ENCODE measurements at places on chromosomes 3 and 15.

GRCh38 chr3:151227266-151227806 lies 24.3 kb upstream of the GPR171 start:
- DNase-seq: no peak

GRCh38 chr3:61570813-61571212 lies 9.4 kb downstream of the PTPRG start:
- DNase-seq: no peak

DNA sequence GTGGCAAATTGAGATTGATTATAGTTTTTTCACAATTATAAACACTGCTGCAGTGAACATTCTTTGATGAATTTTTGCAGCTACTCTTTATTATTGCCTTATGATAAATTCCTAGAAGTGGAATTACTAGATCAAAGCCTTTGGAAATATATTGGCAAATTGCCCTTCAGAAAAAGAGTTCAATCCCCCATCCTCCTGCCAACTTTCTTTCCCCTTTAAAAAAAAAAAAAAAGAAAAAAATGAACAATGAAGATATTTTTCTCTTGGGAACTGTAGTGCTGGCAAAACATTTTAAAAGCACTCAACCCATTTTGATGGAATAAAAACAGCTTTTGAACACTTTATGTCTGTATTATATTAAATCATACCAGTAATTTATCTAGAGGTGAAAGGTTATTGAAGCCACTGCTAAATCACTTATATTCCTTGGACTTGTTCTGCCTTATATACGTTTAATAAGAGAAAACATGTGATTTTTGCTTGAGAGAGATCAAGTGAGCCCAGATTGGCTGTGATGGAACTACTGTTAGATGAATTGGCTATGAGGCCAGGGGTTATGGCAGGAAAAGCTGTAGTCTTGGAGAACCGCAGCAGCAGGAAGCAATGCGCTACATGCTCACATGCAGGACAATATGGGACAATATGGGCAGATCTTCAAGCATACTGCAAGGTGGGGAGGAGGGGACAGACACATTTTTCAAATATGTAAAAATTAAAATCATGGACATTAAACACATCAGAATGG lies 212.8 kb upstream of the C2CD4B start:
- no peak for DNase-seq

DNA sequence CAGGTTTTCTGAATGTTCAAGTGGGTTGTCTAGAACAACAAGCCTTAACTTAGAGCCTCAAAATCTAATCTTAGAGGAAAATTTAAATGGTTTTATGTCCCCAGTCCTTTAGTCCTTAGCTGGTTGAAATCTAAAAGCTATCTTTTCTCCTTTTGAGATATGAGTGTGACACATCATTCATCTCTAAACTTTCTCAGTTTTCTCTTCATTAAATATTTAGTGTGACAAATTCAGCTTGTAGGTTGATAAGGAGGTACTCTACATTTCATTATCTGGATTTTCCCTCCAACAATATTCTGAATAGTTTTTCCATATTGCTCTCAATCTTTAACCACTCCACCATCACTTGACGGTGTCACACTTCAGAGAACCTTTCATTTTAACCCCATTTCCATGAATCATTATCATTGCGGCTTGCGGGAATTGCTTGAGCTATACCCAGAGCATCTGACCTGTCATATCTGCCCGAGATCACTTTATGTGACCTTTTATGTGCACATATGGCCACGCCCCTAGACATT lies 16.1 kb upstream of the ATP8B4 start:
- no peak for DNase-seq

- DNase-seq: no peak
These were observed 552.9 kb downstream of the MECOM start for GRCh38 chr3:169110633-169111032.

DNA sequence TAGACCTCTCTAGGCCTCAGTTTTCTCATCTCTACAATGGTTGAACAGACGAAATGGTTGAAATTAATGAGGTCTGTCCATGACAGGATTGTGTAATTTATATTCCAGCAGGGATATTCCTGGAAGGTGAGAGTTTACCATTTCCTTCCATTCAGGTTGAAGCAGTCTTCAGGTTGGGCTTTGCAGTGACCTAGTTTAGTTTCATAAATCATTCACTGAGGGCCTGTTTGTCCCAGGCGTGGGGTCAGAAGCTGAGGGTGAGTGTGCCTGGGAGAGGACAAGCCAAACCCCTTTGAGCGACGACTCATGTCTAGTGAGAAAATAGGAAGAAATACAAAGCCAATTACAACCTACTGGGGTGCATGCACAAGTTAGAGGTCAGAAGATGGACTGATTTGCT lies 57.2 kb upstream of the CACNA2D3 start:
- no peak for DNase-seq

GRCh38 chr3:82157952-82158351 lies 396.5 kb upstream of the GBE1 start:
- no peak for DNase-seq

GRCh38 chr15:66894363-66894762 lies 171.0 kb upstream of the SMAD3 start:
- no peak for DNase-seq

GRCh38 chr15:70513819-70514218 lies 249.5 kb downstream of the UACA start:
- DNase-seq: no peak

DNA sequence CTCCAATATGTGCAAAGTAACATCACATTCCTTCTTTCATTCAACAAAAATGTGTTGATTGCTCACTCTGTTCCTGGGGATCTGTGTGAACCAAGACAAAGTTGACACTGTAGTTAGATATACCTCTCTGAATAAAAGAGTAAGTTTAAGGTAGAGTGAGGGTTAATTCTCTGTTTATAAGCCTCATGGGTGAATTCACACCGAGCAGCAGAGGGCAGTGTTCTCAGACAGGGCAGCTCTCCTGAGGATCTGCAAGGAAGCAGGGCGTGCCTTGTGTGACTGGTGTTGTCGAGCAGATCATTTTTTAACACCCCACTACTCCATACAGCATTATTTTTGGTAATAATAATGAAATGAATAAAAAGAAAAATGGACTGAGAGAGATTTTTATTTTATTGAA lies 34.4 kb downstream of the PAQR9 start:
- peak; percentile 20 for DNase-seq

- no peak for DNase-seq
These were observed 2.2 kb downstream of the P2RY14 start for GRCh38 chr3:151276038-151276686.

- DNase-seq: no peak
These were observed 68.6 kb upstream of the ITGA11 start for GRCh38 chr15:68500363-68501258.

DNA sequence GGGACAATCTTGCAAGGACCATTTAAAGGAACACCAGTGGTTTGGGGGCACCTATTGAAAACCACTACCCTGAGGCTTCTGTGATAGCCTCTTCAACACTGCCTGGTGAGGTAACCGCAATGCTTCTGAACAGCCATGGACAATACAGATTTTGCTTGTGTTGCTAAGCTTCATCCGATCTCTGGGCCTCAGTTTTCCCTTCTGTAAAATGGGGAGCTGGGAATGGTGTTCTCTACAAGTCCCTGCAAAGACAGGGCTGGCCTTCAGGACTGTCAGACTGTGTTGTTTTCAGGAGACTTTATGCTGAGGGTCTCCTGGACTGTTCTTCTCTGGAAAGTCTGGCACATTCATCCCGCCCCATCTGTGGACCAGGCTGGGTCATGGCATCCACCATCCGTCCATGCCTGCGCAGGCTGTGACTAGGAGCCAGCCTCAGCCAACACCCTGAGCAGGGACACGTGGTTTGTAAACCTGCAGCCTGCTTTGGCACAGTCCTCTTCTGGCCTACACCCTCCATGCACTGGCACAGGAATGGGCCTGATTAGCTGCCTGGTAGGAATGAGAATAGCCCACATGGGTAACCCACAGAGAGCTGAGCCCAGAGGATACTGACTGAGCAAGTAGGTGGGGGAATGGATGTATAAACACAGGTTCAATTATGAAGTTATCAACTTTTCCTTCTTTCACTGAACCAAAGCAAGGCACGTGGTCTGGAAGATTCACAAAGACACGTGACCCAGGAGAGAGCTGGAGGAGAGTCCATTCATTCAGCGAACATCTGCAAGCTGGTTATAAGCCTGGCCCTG lies 55.3 kb downstream of the ROPN1B start:
- DNase-seq: no peak

- DNase-seq: no peak
These were observed 4.6 kb downstream of the PLIN1 start for GRCh38 chr15:89674526-89674925.

GRCh38 chr15:88628018-88628654 lies 7.0 kb downstream of the AEN start:
- DNase-seq: no peak

DNA sequence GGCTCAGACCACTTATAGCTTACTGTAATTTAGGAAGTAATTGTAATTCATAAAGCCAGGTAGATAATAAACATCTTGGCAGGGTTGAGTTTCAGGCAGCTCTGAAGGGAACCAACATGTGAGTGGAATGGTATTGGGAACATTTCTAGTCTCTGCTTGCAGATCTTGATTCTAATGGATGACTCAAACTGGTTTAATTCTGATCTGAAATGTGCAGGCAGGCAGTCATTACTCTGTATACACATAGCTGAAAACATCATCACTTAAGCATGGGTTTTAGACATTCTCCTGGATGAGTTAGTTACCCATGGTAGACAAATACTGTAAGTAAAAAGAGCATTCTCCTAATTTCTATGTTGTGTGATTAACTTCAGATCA lies 317.0 kb upstream of the TPRG1 start:
- no peak for DNase-seq

- no peak for DNase-seq
These were observed 396.2 kb upstream of the NAALADL2 start for GRCh38 chr3:174462916-174463315.

GRCh38 chr3:122094693-122095092 lies 39.5 kb downstream of the CD86 start:
- no peak for DNase-seq

- DNase-seq: no peak
These were observed 26.8 kb upstream of the RPL29 start for GRCh38 chr3:52022323-52023100.

- DNase-seq: no peak
These were observed at the start of gene MAGEL2 for GRCh38 chr15:23647421-23648370. Gene MAGEL2, minus strand, starts transcription at chr15:23647867. Its CDS starts 125 bp downstream, at chr15:23647742.

- DNase-seq: no peak
These were observed 11.9 kb downstream of the TSC22D2 start for GRCh38 chr3:150419959-150420358.

GRCh38 chr3:15116032-15116669 lies 17.2 kb upstream of the RBSN start:
- no peak for DNase-seq

GRCh38 chr3:40572588-40572987 lies 47.8 kb downstream of the ZNF621 start:
- DNase-seq: no peak

GRCh38 chr3:112904786-112905185 lies 58.1 kb upstream of the CD200R1L start:
- DNase-seq: peak; percentile 20

GRCh38 chr3:43587303-43587702 lies 34.5 kb downstream of the ANO10 start:
- DNase-seq: no peak

GRCh38 chr3:112908252-112908651 lies 61.6 kb upstream of the CD200R1L start:
- DNase-seq: peak; percentile 64

DNA sequence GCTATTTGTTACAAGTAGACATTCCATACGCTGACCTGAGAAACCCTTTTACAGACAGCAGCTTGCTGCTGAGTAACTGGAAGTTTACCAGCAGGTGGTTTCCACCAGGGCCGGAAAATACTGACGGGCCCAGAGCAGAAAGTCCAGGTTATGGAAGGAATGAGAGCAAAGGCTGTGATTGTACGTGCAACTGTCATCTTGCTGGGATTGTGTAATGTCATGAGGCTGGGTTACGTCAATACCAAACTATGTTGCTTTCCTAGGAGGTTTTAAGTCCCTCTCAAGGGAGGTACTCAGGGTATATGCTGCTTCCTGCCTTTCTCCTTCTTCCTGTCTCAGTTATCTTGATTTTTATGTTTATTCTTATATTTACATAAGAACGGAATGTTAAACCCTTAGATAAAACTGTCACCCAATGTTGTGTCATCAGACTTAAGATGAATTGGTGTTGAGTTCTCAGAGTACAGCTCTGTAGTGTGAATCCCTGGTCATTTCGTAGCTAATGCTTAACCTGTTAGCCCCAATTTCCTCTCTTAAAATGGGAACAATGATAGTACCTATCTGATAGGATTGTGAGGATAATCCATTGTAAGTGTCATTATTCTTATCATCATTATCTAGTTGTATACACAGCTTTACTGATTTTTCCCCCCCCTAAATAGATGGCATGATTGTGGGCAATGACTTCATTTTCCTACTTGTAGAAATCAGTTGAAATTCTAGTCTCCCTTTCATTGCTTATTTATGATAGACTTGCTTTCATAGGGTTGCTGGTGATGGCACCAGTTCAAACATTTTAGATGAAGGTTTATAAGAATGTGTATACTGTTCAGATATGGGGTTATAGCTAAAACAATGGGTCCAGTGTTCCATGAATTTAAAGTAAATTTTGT lies 101.4 kb downstream of the FNDC3B start:
- no peak for DNase-seq

- no peak for DNase-seq
These were observed 2.3 kb downstream of the ITPKA start for GRCh38 chr15:41495736-41496599.

DNA sequence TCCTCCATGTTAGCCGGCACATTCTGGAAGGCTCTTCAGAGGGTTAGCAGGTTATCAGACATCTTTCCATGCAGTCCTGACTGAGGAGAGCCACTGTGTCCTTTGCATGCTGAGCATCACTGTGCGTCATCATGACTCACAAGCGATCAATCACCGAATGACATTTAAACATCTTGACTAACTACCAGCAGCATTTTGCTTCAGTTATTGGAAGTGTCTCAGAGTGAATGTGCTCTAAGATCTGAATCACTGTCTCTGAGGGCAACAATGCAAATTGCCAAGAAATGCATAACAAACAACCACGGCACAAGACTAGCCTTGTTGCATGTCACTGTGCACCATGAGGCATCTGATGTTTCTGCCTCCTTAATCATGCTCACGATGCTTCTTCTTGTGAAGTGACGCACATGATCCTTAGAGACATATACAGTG lies 18.3 kb upstream of the ATP8B4 start:
- no peak for DNase-seq

- DNase-seq: no peak
These were observed 156.3 kb downstream of the MTHFS start for GRCh38 chr15:79740561-79740960.

GRCh38 chr15:87733977-87734376 lies 522.6 kb downstream of the NTRK3 start:
- DNase-seq: no peak

GRCh38 chr3:44952689-44953088 lies 23.3 kb downstream of the ZDHHC3 start:
- DNase-seq: no peak

- DNase-seq: no peak
These were observed 2.8 kb downstream of the CAV3 start for GRCh38 chr3:8736436-8736835.

DNA sequence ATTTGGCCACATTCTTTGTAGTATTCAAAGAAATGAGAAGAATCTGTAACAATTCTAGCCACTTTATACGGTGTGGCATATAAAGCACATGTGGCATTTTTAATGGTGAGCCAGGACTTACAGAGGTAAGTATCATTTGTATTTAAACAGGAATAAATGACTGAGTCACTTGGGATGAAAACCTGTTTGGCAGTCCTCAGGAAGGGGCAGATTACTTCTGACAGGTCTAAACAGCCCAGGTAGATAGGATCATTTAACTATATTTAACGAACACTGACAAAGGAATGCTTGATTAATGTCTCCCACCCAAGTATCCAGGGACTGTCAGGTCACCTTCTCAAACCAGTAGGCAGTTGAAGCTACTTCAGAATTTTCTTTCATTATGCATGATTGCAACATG lies 241.5 kb upstream of the SATB1 start:
- no peak for DNase-seq

- DNase-seq: no peak
These were observed 507.4 kb downstream of the FGF12 start for GRCh38 chr3:192219926-192220325.
